ENCODE measurements at places on chromosomes 16 and 17.

- no peak for DNase-seq
Observed at GRCh38 chr16:70714581-70715054, 28.8 kb upstream of the MTSS2 start.

DNA sequence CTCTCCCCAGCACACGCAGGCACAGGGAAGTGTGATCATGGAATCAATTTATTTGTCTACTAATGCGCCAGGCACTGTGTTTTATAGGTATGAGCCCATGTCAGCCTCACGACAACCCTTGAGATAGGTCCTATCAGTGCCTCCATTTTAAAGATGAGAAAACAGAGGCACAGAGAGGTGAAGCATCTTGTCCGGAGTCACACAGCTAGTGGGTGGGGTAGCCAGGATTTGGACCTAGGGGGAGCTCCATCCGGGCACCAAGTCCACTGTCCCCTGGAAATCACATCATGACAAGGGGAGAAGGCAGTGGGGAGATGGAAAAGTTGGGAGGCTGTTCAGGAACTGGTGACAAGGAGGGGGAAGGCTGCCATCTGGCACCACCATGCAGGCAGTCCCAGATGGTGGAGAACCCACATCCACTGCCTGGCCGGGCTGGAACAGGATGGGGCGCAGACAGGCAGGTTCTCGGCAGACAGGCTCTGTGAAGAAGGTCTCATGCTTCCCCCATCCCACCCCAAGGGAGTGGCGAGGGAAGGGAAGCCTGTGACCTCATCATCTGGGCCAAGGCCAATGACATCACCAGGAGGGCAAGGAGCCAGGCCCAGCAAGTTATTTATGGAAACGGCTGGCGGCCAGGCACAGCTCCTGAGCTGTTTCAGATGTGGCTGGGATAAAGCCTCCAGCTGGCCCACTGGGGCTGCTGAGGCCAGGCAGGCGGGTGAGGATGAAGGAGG is 126.0 kb upstream of the SDK2 start:
- no peak for DNase-seq

GRCh38 chr17:64077379-64077778 is 52.6 kb downstream of the ERN1 start:
- DNase-seq, result no peak

GRCh38 chr17:52710363-52710901 is 551.9 kb upstream of the CA10 start:
- DNase-seq, result no peak

- DNase-seq, result no peak
Observed at GRCh38 chr16:9594946-9595345, 503.5 kb downstream of the HAPSTR1 start.

- DNase-seq, result peak; percentile 75
Observed at GRCh38 chr17:34163646-34164045, 91.4 kb upstream of the CCL2 start.

- peak; percentile 29 for DNase-seq
Observed at GRCh38 chr17:39173080-39173479, 7.1 kb upstream of the ARL5C start.

DNA sequence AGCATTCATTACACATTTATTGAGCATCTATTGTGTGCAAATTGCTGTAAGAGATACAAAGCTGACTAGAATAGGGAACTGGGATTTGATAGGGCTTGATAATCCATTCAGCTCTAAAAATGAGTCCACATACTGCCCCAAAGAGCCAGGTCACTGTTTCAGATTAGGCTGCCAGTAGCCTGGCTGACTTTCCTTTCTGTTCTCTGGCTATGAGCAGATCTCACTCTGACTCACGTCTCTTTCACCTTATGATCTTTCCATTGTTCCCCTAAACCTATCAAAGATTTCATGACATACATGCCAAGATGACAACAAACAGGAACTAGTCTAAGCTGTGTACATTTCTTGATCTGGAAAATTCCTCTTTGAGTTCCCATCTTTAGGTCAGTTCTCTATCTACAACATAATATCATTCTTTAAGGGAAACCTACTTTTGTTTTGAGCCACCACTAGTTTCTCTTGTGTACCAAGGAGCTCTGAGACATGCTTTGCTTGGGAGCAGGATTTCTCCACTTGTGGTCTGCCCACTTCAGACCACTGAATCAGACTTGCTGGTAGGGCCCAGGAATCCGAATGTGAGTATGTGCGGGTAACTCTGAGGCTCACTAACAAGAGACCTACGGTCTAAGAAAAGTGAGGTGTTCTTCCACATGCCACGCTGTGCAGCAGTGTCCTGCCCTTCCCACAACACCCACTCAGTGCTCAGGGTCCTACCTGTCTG is 40.9 kb upstream of the ICAM2 start:
- DNase-seq, result no peak

GRCh38 chr17:82507631-82508175 is 11.8 kb upstream of the FOXK2 start:
- DNase-seq, result no peak

- no peak for DNase-seq
Observed at GRCh38 chr17:17388657-17389496, 85.7 kb downstream of the NT5M start.

- DNase-seq, result no peak
Observed at GRCh38 chr16:51431517-51432241, 280.6 kb upstream of the SALL1 start.

- DNase-seq, result no peak
Observed at GRCh38 chr17:77847221-77848085, 111.0 kb upstream of the TNRC6C start.

GRCh38 chr17:3788200-3788599 is 12.8 kb downstream of the ITGAE start:
- no peak for DNase-seq

- DNase-seq, result no peak
Observed at GRCh38 chr17:48505788-48506187, 25.0 kb downstream of the HOXB1 start.
